ENCODE measurements at places on chromosomes 4 and X.

DNA sequence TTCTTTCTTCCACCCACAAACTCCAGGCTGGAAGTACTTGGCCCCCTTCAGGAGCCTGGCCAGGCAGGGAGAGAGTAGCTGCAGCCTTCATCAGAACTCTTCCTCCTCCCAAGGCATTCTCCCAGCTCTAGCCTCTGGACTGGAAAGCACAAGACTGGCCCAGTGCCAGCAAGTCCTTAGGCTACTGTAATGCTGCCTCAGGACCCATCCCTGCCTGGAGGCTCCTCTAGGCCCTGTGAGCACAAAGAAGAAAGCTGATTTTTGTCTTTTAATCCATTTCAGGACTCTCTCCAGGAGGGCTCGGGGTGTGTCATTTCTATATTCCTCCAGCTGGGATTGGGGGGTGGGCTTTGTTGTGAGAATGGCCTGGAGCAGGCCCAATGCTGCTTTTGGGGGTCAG, 10.8 kb downstream of the AWAT2 start:
- no peak for DNase-seq

GRCh38 chrX:120559804-120560203, 958 bp downstream of the CUL4B start:
- DNase-seq = peak; percentile 19

DNA sequence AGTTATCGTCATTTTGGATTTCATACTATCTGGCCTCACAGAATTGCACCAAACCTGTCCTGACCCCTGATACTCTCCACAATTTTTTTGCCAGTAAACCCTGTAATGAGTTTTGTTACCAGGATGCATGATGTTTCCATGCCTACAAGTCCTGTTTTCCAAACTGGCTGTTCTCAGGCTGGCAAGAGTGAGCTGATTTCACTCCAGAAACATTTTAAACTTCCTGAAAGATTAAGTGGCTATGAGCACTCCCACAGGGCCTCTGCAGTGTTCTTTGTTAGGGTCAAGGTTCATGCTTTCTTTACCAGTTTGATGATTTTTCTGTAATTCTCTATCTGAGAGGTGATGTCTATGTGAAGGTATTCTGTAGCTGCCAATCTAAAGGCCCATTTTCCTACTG, 31.7 kb upstream of the PDLIM3 start:
- DNase-seq = no peak

- DNase-seq = no peak
Observed at GRCh38 chr4:11878241-11878640, 449.5 kb upstream of the HS3ST1 start.
